Muscle of leg (tissue), 16 donors: ENCODE measurements at places on chromosomes 12 and 14. TPM values are rescaled to one million over a fixed set of nuclear protein-coding genes. Genes with fewer than 3 reads are reported as not detected.

HOXC4 gene
- 10.1 TPM for total RNA-seq

EXOC3L4 gene
- 0.75 TPM for total RNA-seq

- DNase-seq = peak; percentile 32
These were observed 7.3 kb downstream of the PLD4 start for GRCh38 chr14:104931771-104932675.

DNA sequence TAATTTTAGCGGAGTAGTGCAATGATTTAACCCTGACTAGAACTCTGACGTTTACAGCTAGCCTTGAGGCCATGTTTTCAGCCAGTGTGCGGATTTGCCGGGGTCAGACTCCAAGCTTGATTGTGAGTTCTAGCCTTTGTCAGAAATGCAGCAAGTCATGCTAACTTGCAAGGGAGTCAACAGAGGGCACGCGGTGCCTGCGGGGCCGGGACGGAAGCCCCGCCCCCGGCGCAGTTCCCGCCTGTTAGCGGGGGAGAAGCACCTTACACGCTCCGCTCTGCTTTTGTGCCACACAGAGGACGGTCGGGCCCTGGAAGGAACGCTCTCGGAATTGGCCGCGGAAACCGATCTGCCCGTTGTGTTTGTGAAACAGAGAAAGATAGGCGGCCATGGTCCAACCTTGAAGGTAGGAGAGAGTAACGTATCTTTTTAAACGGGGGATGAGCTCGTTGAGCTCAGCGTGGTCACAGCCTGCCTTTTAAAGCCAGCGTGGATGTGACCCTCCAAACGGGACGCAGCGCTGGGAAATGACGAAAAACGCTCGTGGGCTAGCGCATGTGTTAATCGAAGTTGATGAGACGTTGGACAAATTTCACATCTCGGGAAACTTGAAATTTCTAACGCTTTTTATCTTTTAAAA lies 14.8 kb upstream of the EID3 start:
- DNase-seq = peak; percentile 93

DNA sequence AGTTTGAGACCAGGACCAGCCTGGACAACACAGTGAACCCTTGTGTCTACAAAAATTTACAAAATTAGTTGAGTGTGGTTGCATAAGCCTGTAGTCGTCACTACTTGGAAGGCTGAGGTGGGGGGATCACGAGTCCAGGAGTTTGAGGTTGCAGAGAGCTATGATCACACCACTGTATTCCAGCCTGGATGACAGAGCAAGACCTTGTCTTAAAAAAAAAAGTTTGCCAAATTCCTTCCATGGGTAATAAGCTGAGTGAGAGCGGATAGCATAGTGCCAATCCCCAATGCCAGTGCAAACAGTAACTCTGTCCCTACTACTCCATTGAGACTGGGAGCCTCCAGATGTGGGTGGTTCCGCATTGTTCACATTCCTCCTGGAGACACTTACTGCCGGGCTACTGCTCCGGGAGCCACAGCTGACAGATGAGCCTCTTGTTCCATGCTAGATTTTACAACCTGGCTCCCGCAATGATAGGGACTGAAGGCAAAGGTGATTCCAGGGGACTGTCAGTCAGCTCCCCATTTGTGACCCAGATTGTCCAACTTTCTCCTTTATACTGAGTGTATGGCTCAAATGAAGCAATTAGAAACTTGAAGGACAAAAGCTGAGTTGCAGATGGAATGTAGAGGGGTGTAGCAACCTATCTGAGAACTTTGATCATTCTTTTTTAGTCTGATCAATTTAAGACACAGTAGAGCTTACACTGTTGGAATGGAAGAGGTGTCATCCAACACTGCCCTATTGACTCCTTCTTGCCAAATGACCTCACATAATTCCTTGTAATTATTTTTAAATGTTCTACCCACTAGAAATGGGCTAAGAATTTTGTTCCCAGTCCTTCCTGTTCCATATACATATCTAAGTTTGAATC lies 13.4 kb upstream of the FRMD6 start:
- DNase-seq = no peak

GRCh38 chr12:125092108-125092871 lies 27.1 kb downstream of the AACS start:
- no peak for DNase-seq

DNA sequence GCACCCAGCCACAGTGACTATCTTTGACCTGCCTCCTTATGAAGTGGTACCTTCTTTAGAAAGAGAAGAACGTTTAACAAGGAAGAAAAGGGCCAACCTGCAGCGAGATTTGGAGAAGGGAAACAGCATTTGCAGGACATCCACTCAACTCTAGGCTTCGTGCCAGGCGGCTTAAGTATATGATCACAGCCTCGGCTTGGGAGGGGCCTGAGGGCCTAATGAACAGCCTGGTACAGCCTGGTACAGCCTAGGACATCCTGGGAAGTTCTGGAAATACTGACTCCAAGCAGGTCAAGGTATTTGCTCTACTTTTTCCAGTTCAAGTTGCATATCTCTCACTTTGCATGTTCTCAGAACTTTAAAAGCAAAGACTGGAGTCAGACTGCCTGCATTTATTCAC lies 16.1 kb downstream of the HCAR2 start:
- DNase-seq = no peak

GRCh38 chr12:2678426-2678825 lies 116.3 kb upstream of the FKBP4 start:
- DNase-seq = no peak

- no peak for DNase-seq
These were observed 1.8 kb downstream of the SPSB2 start for GRCh38 chr12:6871052-6871957.
